ENCODE measurements at places on chromosomes 4 and X. TPM values are rescaled to one million over a fixed set of nuclear protein-coding genes. Genes with fewer than 3 reads are reported as not detected.

Gene SGMS2
- 22.3 TPM for total RNA-seq

Gene CT45A5
- 10.4 TPM for total RNA-seq

Gene GPM6B
- 0.68 TPM for total RNA-seq

Gene CBLL2
- total RNA-seq: not detected

Gene IDUA
- 1.0 TPM for total RNA-seq

Gene DGKK
- total RNA-seq: 0.11 TPM

Gene UNC5C
- not detected for total RNA-seq

Gene MGARP
- 2.0 TPM for total RNA-seq

Gene GC
- total RNA-seq: not detected

Gene MSX1
- total RNA-seq: 18.7 TPM

Gene MFAP3L
- 1.5 TPM for total RNA-seq

Gene LAMP2
- 37.0 TPM for total RNA-seq

Measured in Daoy (cell line).